ENCODE measurements at places on chromosomes 2 and 18.

DNA sequence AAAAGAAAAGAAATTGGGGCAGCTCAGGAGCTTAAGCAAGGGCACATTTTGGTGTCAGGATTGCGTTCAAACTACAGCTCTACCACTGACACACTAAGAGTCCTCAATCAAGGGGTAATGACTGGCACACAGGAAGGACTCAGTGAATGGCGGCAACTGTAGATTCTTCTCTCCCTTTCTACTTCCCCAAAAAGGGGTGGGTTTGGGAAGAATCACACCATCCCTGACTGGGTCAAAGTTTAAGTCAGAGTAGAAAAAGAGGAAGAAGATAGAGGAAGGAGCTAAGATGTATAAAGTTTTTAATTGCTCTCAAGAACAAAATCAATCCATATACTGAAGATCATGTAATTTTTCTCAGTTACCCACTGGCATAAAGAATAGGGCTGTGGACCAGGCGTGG is 2.6 kb downstream of the NLRC4 start:
- DNase-seq = no peak

GRCh38 chr18:50790241-50790640 is 29.6 kb downstream of the MRO start:
- no peak for DNase-seq

- DNase-seq = no peak
Measured at GRCh38 chr2:21037671-21038108, 6.2 kb downstream of the APOB start.

GRCh38 chr2:21258082-21258481 is 134.3 kb downstream of the TDRD15 start:
- no peak for DNase-seq

DNA sequence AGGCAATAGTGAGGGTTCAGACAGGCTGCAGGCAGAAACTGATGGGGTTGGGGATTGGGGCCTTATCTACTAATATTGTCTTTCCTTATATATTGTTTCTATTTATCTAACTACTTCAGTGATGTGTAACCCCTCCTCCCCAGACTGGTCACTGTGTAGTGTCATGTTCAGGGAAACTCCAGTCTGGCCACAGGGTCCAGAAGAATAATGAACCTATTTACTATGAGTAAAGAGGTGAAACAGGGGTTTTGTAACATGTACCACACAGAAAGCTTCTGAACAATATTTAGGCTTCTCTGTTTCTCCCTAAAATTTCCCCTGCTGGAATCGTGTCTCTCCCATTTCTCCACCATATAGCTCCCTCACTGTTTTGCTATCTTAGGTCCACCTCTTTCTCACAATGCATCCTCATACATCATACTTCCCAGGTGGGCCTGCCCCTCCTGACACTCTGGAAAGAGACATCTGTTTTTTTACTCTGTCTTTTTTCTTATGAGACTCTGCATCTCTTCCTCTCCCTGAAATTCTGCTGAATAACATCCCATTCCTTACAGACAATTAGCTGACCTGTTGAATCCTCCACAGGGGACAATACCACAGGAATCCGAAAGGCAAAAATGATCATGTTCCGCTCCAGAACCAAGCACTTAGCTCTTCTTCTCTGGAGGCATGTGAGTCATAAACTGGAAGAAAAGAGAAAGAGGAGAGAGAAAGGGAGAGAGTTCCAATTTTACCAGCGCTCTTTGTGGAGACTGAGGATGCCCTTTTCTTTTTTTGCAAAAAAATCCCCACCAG is 154.8 kb downstream of the ZEB2 start:
- DNase-seq = no peak

- no peak for DNase-seq
Measured at GRCh38 chr18:62631173-62631572, 84.2 kb upstream of the PHLPP1 start.

- no peak for DNase-seq
Measured at GRCh38 chr18:25136416-25137196, 215.4 kb downstream of the ZNF521 start.

GRCh38 chr2:159124441-159124911 is 156.0 kb downstream of the TANC1 start:
- peak; percentile 60 for DNase-seq

DNA sequence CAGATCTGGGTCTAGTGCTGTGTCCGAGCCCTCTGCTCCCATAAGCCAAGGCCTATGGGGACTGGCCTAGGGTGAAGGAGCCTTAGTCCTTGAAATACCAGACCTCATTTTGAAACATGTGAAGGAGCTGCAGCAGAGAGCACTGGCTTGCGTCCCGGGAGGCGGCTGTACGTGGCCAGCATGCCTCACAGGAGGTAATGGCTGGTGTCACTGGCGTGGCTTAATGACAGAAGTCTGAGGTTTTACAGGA is 72.7 kb upstream of the OTOS start:
- no peak for DNase-seq

DNA sequence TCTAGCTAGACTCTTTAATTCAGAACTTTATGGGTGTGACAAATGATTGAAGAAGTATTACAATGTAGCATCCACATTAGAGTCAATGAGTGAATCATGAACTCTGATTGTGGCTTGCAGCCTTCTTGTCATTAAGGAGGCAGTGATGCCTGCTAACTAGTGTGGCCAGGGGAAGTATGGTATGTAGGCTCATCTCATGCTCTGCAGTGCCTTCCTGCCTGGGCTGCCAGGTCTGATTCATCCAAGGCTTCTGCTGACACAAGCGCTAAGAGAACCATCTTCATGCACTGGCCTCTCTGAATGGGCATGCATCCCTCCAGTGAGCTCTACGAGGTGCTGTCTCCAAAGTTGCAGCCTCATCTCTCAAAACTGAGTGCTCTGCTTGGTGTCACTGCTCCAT is 144.3 kb downstream of the MTCL1 start:
- no peak for DNase-seq
